ENCODE measurements at places on chromosomes 16 and 17.
A peak's percentile ranks its signal among the peaks of the same experiment; 100 is the strongest.

GRCh38 chr17:77308861-77309726 is 168.3 kb downstream of the SEC14L1 start:
- DNase-seq: no peak

DNA sequence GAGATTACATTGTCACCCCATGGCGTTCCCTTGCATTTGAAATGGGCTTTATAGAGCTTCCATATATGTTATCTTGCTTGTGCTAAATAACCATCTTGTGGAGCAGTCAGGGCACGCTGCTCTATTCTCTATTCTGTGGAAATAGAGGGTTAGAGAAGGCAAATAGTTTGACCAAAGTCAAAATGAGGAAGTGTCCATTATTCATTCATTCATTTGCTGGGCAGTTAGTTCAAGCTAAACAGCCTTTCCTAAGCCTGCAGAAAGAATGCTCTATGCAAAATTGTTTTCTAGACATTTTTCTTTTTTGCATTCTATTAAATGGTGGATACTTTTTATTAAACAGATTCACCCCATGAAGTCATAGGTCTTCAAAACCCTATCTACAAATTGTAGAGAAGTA is 67.8 kb upstream of the ELAC2 start:
- DNase-seq: no peak

- no peak for DNase-seq
These were observed 375.3 kb upstream of the CDH5 start for GRCh38 chr16:65991149-65991701.

GRCh38 chr17:77783991-77784820 is 174.3 kb upstream of the TNRC6C start:
- DNase-seq: peak; percentile 65

DNA sequence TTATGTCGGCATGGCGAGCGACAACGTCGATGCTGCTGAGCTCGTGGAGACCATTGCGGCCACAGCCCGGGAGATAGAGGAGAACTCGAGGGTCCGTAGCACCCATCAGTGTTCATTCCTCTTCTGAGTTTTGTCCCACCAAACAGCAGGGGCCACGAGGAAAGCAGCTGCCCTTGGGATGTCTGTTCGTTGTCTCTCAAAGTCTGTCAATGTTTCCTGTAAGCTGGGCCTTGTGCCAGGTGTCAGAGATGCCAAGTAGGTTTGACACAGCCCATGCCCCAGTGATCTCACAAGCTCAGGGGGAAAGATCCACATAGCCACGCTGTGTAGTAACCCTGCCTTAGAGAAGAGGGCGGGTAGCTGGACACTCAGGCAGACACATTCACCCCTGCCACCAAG is 22.6 kb downstream of the NTAN1 start:
- no peak for DNase-seq

DNA sequence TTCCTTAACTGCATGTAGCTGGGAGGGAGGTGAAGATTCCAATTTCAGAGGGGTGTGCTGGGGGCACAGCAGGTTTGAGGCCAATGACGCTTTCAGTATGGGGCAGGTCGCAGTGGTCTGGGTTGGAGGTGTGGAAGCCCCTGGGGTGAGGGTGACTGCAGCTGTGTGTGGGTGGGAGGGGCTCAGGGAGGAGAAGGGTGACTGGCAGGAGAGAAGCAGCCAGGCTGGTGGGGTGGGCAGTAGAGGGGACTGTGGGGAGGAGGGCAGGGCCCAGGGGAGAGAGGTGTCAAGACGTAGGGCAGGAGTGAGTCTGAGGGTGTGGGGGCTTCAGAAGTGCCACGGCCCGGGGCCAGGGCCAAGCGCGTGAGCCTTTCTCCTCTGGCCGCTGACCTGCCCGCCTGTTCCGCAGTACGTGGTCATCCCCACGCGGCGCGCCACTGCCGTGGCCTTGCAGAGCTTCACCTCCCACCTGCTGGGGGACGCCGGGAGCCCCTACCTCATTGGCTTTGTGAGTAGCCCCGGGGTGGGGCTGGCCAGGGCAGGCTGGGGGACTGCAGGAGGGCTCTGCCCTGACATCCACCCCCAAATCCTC is 19.4 kb downstream of the MYBBP1A start:
- DNase-seq: no peak

- no peak for DNase-seq
These were observed 47.8 kb downstream of the PITPNM3 start for GRCh38 chr17:6508519-6509030.

DNA sequence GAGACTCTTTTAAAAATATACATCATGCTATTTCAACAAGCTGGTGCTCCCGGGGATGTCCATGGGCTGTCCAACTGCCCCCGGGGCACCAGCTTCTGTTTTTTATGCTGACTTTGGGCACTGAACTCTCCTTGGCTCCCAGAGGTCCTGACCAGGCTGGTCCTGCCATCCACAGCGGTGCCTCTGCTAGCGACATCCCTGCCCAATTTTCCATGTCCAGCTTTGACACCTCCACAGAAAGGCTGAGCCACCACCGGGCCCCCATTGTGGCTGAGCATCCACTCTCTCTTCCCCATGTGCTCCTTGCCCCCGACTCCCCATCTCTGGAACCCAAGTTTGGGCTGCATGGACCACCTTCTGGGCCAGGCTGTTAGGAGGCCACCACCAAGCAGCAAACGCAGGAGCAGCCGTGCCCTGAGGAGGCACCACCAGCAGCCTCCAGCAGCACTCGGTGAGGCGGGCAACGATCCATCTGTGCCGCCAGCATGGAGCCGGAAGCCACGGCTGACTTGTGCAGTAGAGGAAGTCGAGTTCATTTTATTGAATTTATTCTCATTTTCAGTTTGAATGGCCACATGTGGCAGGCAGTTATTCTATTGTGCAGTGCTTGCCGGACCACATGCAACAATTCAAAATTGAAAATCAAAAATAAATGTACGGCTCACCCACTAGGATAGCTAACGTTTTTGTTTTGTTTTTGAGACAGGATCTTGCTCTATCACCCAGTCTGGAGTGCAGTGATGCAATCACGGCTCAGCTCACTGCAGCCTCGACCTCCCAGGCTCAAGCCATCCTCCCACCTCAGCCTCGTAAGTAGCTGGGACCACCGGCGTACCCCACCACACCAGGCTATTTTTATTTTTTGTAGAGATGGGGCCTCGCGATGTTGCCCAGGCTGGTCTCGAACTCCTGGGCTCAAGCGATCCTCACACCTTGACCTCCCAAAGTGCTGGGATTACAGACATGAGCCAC is 2.8 kb upstream of the MEAK7 start:
- DNase-seq: no peak

DNA sequence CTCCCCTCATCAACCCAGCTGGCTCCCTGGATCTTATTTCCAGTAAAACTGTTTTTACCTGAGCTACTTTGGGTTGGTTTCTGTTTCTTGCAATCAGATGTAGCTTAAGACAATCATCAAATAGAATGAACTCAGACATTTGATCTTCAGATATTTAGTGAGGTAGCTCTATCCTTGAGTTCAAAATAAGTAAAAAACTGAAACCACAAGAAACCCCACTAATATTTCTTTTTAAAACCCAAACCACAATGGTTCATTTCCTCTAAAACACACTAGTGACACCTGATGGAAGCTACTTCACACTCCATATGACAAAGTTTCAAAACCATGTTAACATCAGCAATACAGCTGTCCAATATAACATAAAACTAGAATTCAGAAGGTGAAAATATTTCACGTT is 37.8 kb downstream of the CACNG1 start:
- no peak for DNase-seq

DNA sequence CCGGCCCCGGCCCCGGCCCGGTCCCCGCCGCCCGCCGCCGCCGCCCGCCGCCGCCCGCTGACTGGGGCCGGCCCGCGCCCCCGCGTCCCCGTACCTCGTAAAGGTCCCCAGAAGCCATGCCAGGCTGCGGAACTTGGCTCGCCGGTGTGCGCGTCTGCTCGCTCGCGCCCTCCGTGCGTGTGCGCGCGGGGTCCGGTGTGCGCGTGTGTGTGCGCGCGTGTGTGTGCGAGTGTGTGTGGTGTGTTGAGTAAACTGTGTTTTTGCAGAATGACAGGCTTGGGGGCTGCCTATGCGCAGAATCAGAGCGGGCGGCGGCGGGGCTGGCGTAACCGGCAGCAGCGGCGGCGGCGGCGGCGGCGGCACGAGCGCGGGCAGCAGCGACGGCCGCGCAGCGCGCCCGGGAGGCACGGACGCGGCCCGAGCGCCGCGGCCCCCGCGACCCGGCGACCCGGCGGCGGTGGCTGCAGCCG is 307 bp downstream of the CDYL2 start:
- DNase-seq: peak; percentile 71

- DNase-seq: no peak
These were observed 17.9 kb downstream of the PDP2 start for GRCh38 chr16:66898207-66898606.

- no peak for DNase-seq
These were observed 407.5 kb upstream of the HSBP1 start for GRCh38 chr16:83400234-83400633.

DNA sequence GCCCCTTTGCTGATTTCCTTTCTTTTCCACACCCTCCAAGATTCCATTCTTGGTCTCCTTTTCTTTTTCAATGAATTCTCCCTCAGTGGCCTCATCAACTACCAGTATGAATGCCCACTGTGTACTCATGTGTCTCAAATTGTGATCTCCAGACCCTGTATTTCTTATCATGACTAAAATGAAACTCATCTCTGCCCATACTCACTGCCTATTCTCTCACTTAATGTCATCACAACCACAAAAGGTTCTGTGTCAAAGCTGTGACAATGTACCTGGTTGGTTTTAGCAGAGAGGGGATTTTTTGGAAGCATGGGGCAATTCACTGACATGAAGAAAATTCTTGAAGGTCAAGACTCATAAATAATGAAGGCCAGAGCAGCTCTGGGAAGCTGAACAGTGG is 11.5 kb upstream of the TBX4 start:
- no peak for DNase-seq

GRCh38 chr16:65816556-65816955 is 549.9 kb upstream of the CDH5 start:
- no peak for DNase-seq

GRCh38 chr16:54055864-54056263 is 230.7 kb downstream of the IRX3 start:
- DNase-seq: no peak

GRCh38 chr16:49857423-49858181 is 1.7 kb upstream of the ZNF423 start:
- DNase-seq: no peak

DNA sequence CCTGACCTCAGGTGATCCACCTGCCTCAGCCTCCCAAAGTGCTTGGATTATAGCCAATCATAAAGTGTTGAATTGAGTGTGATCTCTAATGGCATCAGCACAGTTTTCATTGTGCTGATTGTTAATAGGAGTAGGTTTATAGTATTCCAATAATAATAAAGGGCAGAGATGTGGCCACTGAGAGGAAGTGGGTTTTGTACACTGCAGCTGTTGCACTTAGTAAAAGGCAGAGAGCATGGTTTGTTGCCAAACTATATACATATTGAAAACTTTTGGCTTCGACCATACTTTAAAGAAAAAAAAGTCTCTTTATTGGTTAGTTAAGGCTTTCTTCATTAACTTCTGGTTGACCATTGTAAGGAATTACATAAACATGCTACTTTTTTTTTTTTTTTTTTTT is 185.9 kb downstream of the CDK5R1 start:
- no peak for DNase-seq

DNA sequence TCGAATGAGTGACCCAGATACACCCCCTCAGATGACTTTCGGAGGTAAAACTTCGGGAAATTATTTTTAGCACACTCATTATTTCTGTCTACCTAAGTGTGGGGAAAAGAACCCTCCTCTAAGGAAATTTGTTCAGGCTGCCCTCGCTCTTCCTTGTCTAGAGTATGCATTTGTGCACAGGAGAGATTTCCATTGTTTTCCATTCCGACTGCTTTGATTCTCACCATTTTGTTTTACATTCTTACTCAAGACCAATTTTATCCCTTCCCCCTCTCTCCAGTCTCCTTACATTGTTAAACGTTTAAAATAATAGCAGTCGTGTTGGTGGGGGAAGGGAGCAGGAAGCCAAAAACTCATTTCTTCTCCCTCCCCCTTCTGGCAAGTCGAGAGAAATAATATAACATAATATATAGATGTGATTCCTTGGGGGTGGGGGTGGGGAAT is 1.5 kb upstream of the CHD3 start:
- DNase-seq: no peak

All from stimulated activated naive CD4-positive, alpha-beta T cell treated with Interleukin-2 at 50 U/mL for 16 hours (primary cell).